ENCODE measurements at places on chromosomes 5 and 9.

GRCh38 chr9:89778100-89779090, 173.6 kb downstream of the GADD45G start:
- no peak for DNase-seq
- no peaks in the 10 kb centered on the region for H3K4me1 ChIP-seq
- H3K36me3 ChIP-seq, result no peaks in the 10 kb centered on the region
- no peaks in the 10 kb centered on the region for H3K27me3 ChIP-seq
- no peak overlapping the region for H3K27ac ChIP-seq
- no peak overlapping the region for H3K4me3 ChIP-seq

DNA sequence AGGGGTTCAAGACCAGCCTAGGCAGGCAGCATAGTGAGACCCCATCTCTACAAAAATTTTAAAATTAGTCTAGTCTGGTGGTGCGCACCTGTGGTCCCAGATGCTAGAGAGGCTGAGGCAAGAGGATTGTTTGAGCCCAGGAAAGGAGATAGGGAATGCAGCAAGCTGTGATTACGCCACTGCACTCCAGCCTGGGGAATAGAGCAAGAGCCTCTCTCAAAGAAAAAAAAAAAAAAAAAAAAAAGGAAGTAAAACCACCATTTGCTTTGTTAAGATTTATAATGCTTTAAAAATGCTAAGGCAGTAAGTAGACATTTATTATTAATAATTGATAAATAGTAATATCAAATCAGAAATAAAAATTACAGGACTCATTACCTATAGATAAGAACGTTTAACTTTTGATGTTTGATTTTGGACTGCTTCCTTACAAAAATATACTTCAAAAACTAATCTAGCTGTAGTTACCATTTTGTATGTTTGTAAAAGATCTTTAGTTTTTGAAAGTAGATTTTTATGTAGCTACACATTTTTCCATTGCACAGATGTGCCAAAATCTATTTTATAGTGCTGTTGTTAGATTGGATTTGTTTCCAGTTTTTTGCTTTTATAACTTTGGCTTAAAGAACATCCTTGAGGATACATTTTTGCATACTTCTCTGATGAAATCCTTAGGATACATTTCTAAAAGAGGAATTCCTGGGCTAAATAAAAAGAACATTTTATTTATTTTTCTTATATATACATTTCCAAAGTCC, 86.4 kb downstream of the INIP start:
- H3K27me3 ChIP-seq, result no peaks in the 10 kb centered on the region
- no peaks in the 10 kb centered on the region for H3K36me3 ChIP-seq
- H3K4me1 ChIP-seq, result 0 out of 2 replicates have a peak, but pooled peaks cover 8% of the 10 kb centered on the region
- H3K27ac ChIP-seq, result no peak overlapping the region
- no peak for DNase-seq

GRCh38 chr9:108439947-108440346, 415.8 kb downstream of the ACTL7B start:
- no peak overlapping the region for H3K27ac ChIP-seq
- no peaks in the 10 kb centered on the region for H3K36me3 ChIP-seq
- no peaks in the 10 kb centered on the region for H3K4me1 ChIP-seq
- H3K27me3 ChIP-seq, result no peaks in the 10 kb centered on the region

DNA sequence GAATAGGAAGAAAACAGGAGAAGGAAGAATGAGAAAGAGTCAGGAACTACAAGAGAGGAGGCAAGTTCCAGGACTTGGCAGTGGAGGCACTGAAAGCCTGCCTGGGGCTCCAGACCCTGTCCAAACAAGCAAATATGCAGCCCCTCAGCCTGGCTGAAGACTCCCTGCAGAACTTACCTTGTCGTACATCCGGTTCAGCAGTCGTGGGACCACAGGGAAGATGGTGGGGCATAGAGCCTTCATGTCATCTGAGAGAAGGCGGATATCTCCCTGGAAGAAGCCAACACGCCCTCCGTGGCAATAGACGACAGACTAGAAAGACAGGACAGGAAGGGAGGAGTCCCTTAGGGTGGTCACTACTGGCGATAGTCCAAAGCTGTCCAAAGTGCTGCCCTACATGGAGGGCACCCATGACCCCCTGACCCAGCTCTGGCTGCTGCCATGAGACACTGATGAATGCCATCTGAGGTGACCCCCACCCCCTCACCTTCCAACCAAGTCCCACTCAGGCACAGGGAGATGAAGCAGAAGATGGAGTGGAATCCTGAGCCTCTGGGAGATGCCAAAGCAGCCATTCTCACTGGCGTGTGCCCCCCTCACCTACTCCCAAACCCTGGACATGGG, 27.7 kb upstream of the MEIKIN start:
- H3K27me3 ChIP-seq, result no peaks in the 10 kb centered on the region
- no peak overlapping the region for H3K4me3 ChIP-seq
- H3K36me3 ChIP-seq, result no peaks in the 10 kb centered on the region
- no peak overlapping the region for H3K27ac ChIP-seq
- H3K4me1 ChIP-seq, result peaks cover 9% of the 10 kb centered on the region
- no peak for DNase-seq

- no peak for DNase-seq
- H3K36me3 ChIP-seq, result no peaks in the 10 kb centered on the region
- H3K4me3 ChIP-seq, result no peak overlapping the region
- H3K27me3 ChIP-seq, result no peaks in the 10 kb centered on the region
- H3K4me1 ChIP-seq, result no peaks in the 10 kb centered on the region
Observed at GRCh38 chr9:121628401-121628800, 23.0 kb upstream of the DAB2IP start.

- H3K36me3 ChIP-seq, result no peaks in the 10 kb centered on the region
- H3K27ac ChIP-seq, result no peak overlapping the region
- H3K4me1 ChIP-seq, result no peaks in the 10 kb centered on the region
- no peak for DNase-seq
- H3K27me3 ChIP-seq, result no peaks in the 10 kb centered on the region
Observed at GRCh38 chr5:172531704-172532026, 77.3 kb upstream of the SH3PXD2B start.

- no peaks in the 10 kb centered on the region for H3K4me1 ChIP-seq
- H3K27ac ChIP-seq, result no peak overlapping the region
- DNase-seq, result no peak
Observed at GRCh38 chr5:3336666-3337065, 259.0 kb upstream of the IRX1 start.

DNA sequence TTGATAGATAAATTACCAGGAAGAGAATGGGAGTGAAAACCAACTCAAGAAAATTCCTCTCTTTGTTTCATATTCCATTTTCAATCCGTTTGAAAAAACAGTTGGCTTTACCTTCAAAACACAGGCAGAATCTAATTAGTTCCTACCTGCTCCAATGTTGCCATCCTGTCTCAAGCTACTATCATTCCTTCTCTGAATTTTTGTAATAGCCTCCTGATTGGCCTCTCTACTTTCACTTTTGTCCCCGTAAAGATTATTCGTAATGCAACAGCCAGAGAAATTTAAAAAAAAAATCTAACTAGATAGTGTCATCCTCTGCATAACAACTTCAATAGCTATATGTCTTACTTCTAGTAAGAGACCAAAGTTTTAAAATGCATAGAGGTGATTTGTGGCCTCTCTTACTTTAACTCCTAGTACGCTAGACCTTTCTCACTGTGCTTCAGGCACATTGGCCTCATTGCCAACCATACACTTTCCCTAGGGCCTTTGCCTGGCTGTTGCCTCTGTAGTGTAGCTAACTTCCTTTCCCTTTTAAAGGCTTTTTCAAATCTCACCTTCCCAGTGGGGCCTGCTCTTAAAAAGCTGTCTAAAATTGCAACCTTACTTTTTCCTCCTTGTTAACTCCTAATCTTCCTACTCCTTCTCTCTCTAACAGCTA, 311.3 kb upstream of the GRIN3A start:
- no peak for DNase-seq
- H3K36me3 ChIP-seq, result 0 out of 2 replicates have a peak, but pooled peaks cover 6% of the 10 kb centered on the region
- no peaks in the 10 kb centered on the region for H3K4me1 ChIP-seq
- H3K27ac ChIP-seq, result no peak overlapping the region
- no peaks in the 10 kb centered on the region for H3K27me3 ChIP-seq
- H3K4me3 ChIP-seq, result no peak overlapping the region

Measured in GM23338 (cell line).